ENCODE measurements at places on chromosomes 11 and 22. TPM values are rescaled to one million over a fixed set of nuclear protein-coding genes. Genes with fewer than 3 reads are reported as not detected.

Gene CLDN5
- total RNA-seq = 726 TPM

Gene GAL
- total RNA-seq = not detected

Gene SHISAL1
- total RNA-seq = 0.15 TPM

Gene OR5B17
- not detected for total RNA-seq

- DNase-seq = no peak
- H3K4me1 ChIP-seq = no peaks in the 10 kb centered on the region
- no peak overlapping the region for H3K4me3 ChIP-seq
- H3K27ac ChIP-seq = no peak overlapping the region
- H3K27me3 ChIP-seq = no peaks in the 10 kb centered on the region
These were observed 93.4 kb downstream of the SHANK2 start for GRCh38 chr11:71158936-71159335.

- peak within 1 kb of the TSS; percentile 9 for H3K4me3 ChIP-seq
- H3K36me3 ChIP-seq = no peaks in the 10 kb centered on the region
- H3K27me3 ChIP-seq = no peaks in the 10 kb centered on the region
- H3K27ac ChIP-seq = no peak within 1 kb of the TSS
These were observed at the start of gene ANO3 for GRCh38 chr11:26331911-26332571. TSS of gene ANO3 (plus strand) at chr11:26332130. CDS start at chr11:26332276, 146 bp downstream.

Data from upper lobe of left lung (tissue), 6 donors.